Epithelial cell of alveolus of lung (primary cell): ENCODE measurements at places on chromosomes 11 and 22. TPM values are rescaled to one million over a fixed set of nuclear protein-coding genes. Genes with fewer than 3 reads are reported as not detected.

FIBIN gene
- total RNA-seq, result 40.3 and 48.1 TPM in 2 replicates

SMTN gene
- total RNA-seq, result 66.8 and 143 TPM in 2 replicates

SPTBN2 gene
- total RNA-seq, result 0.88 and 6.9 TPM in 2 replicates

PRODH gene
- not detected in 2 replicates for total RNA-seq

SOX10 gene
- total RNA-seq, result not detected in 2 replicates

CEP126 gene
- 1.2 and 2.8 TPM in 2 replicates for total RNA-seq

P2RY6 gene
- total RNA-seq, result 0.52 TPM in 1 of 2 replicates, not detected in the other

NXPE1 gene
- not detected in 2 replicates for total RNA-seq

KCNK4 gene
- not detected in 2 replicates for total RNA-seq

NNMT gene
- 292 and 504 TPM in 2 replicates for total RNA-seq

RAB39A gene
- total RNA-seq, result not detected in 2 replicates

BDNF gene
- total RNA-seq, result 9.1 and 15.6 TPM in 2 replicates

MRTFA gene
- total RNA-seq, result 65.2 and 68.4 TPM in 2 replicates

AGBL2 gene
- 0.64 and 0.78 TPM in 2 replicates for total RNA-seq

OR5A1 gene
- not detected in 2 replicates for total RNA-seq

ST14 gene
- 0.32 and 5.8 TPM in 2 replicates for total RNA-seq

CREB3L1 gene
- 37.4 and 41.9 TPM in 2 replicates for total RNA-seq

RIMBP3C gene
- under 0.01 TPM in 2 replicates for total RNA-seq
